ENCODE measurements at places on chromosomes 11 and 22. TPM values are rescaled to one million over a fixed set of nuclear protein-coding genes. Genes with fewer than 3 reads are reported as not detected.

DNA sequence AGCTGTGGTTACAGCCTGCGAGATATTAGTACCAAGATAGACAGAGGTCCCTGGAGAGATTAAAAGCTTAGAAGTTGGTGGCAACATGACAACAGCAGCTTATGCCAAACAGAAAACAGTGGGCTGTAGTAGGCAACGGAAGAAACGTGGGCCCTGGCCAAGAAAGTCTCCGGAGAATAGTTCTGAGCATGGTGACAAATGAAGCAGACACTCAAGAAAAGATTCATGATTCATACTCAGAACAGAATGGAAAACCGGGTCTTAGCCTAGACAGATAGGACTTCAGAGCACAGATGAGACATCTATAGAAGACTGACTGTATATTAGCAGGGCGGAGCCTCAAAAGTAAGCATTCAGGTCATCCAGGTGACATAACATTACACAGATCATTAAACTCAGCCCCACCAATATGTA is 727.4 kb downstream of the ETS1 start:
- no peak for DNase-seq

The APOA5 gene
- not detected for total RNA-seq

The CRY2 gene
- total RNA-seq = 4.4 TPM

GRCh38 chr11:27873664-27874063 is 173.4 kb upstream of the BDNF start:
- no peak for DNase-seq

DNA sequence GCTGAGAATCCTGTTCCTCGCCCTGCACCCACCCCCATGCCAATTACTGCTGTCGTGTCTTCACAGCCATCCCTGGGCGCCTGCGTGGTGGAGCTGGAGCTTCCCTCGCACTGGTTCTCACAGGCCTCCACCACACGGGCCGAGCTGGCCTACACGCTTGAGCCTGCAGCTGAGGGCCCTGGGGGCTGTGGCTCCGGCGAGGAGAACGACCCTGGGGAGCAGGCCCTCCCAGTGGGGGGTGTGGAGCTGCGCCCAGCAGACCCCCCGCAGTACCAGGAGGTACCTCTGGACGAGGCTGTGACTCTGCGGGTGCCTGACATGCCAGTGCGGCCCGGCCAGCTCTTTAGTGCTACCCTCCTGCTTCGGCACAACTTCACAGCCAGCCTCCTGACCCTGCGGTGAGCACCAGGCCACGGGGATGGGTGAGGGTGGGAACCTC is 4.3 kb downstream of the TMEM132A start:
- DNase-seq = no peak

DNA sequence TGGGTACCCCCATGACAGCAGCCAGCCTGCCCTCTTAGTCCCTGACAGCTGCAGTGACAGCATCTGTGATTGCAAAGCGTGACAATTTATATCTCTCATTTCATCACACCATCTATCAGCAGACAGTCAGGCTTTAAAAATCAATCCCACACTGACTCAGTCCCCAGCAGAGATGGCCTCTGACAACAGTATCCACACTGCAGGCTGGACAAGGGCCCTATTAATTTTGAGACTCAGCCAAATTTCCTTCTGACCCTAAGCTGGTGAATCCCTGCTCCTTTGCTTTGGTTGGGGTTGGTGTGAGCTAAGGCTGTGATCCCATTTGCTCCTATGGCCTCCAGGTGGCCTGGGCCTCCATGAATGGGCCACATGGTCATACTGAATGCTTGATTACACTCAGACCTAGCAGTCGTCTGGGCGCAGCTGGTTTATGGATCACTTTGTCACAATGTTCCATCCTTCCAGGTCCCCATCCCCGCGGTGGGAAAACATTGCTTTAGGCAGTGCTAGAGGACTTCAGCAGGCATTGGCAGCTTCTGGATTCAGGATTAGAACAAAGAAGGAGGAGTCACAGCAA is 68.2 kb upstream of the B3GAT1 start:
- no peak for DNase-seq

The LMNTD2 gene
- 1.1 TPM for total RNA-seq

The PHF21A gene
- total RNA-seq = 8.9 TPM

The CD3E gene
- total RNA-seq = not detected

The PIK3IP1 gene
- total RNA-seq = 15.1 TPM

The LRRC56 gene
- total RNA-seq = 0.60 TPM

The LMO1 gene
- total RNA-seq = not detected

DNA sequence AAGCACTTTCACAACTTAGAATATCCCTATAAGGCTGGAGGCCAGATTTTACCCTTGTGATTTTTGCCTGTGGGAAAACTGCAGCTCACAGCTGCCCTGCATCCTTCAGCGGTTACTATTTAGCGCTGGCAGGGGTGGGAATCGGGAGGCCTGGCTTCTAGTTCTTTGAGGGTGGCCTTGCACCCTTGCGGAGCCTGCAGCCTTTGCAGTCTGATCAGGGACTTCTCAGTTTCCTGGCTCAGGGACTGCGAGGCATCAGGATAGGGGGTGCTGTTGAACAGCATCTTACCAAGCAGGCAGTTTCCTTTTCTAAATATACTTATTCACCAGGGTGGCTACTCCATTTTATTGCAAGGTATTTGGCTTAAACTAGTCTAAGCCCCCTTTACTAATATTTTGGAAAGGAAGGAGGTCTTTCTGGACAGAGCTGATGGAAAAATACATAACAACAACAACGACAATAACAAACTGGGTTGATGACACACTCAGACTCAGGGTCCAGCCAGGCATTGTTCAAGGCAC is 2.9 kb upstream of the APOA1 start:
- no peak for DNase-seq

- no peak for DNase-seq
These were observed 9.4 kb downstream of the DRAP1 start for GRCh38 chr11:65928667-65929066.

- DNase-seq = no peak
These were observed 133.1 kb downstream of the CTTN start for GRCh38 chr11:70531281-70532065.

DNA sequence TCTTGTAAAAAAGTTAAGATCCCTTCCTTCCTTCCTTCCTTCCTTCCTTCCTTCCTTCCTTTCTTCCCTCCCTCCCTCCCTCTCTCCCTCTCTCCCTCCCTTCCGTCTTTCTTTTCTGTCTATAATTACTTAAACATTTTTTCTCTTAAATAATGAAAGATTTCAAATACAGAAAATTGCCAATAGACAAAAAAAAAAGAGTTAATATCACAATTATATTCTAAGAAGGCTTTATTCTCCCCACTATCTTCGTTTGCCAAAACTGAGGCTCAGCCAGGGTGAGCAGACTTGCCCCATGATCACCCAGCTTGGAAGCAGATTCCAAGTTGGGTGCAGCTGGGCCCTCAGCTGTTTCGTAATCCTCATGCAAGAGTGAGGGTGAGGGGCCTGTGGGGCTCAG is 327 bp upstream of the CACNA1I start:
- no peak for DNase-seq

- no peak for DNase-seq
These were observed 265.9 kb downstream of the LARGE1 start for GRCh38 chr22:33654173-33654895.

GRCh38 chr11:30045921-30046577 is 29.2 kb upstream of the KCNA4 start:
- DNase-seq = no peak

The IFITM10 gene
- total RNA-seq = 0.44 TPM

The SHISAL1 gene
- under 0.01 TPM for total RNA-seq

GRCh38 chr22:20752873-20753272 is 21.0 kb upstream of the SERPIND1 start:
- DNase-seq = no peak

The SMTNL1 gene
- not detected for total RNA-seq

GRCh38 chr11:65016705-65017104 is 2.7 kb downstream of the ARL2 start:
- DNase-seq = no peak

DNA sequence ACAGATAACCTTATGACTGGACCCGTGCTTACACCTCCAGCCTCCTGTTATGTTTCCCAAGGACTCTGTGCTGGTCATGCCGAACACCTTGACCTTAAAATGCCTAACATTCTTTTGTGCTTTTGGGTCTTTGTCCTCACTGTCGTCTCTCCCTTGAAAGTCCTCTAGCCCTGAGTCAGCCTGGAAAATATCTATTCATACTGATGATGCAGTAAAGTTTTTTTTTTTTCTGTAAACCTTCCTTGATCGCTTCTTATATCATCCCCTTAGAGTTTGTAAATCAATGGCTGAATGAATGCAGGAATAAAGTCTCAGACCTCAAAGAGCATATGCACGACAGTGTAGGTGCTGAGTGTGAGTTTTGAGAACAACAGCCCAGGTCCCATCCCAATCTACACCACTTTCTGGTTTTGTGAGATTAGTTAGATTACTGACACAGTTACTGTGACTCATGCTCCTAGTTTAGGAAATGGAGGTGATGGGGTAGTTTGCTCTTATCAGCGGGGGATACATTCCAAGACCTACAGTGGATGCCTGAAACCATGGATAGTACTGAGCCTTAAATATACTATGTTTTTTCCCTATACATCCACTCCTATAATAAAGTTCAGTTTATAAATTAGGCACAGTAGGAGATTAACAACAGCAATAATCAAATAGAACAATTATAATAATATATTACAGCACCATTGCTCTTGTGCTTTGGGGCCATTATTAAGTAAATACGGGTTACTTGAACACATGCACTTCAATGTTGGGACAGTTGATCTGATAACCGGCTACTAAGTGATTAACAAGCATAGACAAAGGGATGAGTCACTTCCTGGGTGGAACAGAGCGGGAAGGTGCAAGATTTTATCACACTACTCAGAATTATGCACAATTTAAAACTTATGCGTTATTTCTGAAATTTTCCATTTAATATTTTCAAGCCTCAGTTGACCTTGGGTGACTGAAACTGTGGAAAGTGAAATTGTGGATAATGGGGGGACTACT is 8.6 kb downstream of the TCN1 start:
- peak; percentile 47 for DNase-seq

The BBOX1 gene
- not detected for total RNA-seq

GRCh38 chr22:23752750-23753149 is 1.5 kb downstream of the VPREB3 start:
- no peak for DNase-seq

GRCh38 chr11:87743007-87743406 is 432.2 kb downstream of the RAB38 start:
- no peak for DNase-seq

- DNase-seq = no peak
These were observed 49.1 kb downstream of the DSCAML1 start for GRCh38 chr11:117747892-117748291.

The CD3D gene
- total RNA-seq = not detected

- DNase-seq = peak; percentile 39
These were observed 768 bp downstream of the LDHA start for GRCh38 chr11:18394928-18395734.

DNA sequence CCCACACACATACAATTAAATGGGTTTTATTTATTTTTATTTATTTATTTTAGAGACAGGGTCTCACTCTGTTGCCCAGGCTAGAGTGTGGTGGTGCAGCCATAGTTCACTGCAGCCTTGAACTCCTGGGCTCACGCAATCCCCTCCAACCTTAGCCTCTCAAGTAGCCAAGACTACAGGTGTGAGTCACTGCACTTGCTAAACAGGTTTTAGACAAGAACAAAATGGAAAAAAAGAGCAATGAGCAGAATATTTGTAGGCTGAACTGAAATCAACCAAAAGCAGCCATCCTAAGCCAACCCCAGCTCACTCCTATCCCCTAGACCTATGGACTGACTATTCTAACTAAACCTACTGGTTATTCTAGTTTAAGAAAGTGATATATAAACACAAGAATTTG is 37.8 kb downstream of the MRE11 start:
- no peak for DNase-seq

GRCh38 chr22:37169406-37169805 is 18.6 kb downstream of the C1QTNF6 start:
- DNase-seq = no peak

The CADM1 gene
- 0.40 TPM for total RNA-seq

The P2RY2 gene
- 0.20 TPM for total RNA-seq

The TMPRSS4 gene
- not detected for total RNA-seq

The EXPH5 gene
- total RNA-seq = under 0.01 TPM

DNA sequence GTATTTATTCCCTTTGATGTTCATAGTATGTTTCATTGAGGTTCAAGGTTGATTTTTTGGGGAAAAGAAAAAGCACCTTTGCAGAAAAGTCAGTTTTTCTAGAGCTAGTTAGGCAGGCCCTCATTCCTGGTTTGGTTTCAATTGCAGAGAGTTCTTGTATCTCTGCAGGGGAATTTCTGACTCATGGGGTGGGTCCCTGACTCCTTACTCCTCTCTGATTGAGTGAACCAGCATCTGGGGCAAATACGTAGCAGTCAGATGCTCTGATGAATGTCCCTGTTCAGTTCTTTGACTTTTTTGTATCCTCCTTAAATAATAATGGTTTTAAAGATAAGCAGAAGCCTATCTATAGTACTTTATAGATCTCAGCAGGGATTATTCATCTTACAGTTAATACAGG is 7.7 kb upstream of the NCR3LG1 start:
- DNase-seq = peak; percentile 50

GRCh38 chr11:66183494-66184048 is 84.9 kb upstream of the RAB1B start:
- DNase-seq = peak; percentile 28

- DNase-seq = no peak
These were observed 2.2 kb upstream of the CABP2 start for GRCh38 chr11:67525275-67525976.

The KRTAP5-7 gene
- not detected for total RNA-seq

DNA sequence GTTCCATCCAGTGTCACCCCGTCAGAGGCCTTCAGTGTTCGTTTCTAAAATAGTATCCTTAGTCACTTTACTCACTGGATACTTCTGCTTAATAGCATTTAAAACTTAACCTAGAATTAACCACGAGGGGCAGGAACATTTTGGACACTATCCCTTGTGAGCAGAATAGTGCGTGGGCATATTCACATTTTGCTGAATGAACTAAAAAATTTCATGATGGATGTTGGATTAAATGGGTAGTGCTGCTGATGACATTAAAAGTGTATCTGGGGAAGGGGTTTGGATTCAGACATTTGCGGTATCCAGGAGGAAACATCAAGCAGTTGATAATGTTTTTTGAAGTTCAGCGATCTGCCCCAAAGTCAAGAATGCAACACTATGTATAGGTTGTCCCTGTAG is 750 bp upstream of the NAT10 start:
- DNase-seq = no peak

GRCh38 chr11:31895926-31896325 is 84.8 kb upstream of the PAX6 start:
- no peak for DNase-seq

- DNase-seq = no peak
These were observed 307.5 kb upstream of the ZC3H12C start for GRCh38 chr11:109785714-109786113.

GRCh38 chr11:105489446-105489845 is 120.4 kb upstream of the GRIA4 start:
- DNase-seq = peak; percentile 1

DNA sequence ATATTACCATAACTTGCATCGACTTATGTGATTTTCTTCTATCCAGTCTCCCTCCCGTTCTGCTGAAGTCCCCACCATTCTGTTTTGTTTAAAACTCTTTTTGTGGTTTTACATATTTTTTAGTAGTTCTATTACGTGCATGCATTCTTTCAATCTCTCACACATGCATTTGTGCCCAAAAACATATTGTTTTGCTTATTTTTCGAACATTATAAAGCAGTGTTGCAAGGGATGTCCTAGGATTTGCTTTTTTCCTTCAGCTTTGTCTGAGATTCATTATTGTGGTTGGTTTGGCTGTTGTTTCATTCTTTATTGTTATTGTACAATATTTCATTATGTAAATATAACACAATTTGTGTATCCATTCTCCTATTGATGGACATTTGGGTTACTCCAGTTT is 235.7 kb downstream of the DYNC2H1 start:
- DNase-seq = no peak

- no peak for DNase-seq
These were observed 15.9 kb downstream of the PGA5 start for GRCh38 chr11:61256710-61257482.

- DNase-seq = peak; percentile 65
These were observed 57.4 kb downstream of the CLMP start for GRCh38 chr11:123137431-123138224.
